AG04450 (cell line): ENCODE measurements at places on chromosomes 4 and X.

- no peak for DNase-seq
Measured at GRCh38 chr4:158282252-158282651, 72.0 kb downstream of the TMEM144 start.

- DNase-seq = no peak
Measured at GRCh38 chr4:92104506-92104905, 199.3 kb upstream of the GRID2 start.

DNA sequence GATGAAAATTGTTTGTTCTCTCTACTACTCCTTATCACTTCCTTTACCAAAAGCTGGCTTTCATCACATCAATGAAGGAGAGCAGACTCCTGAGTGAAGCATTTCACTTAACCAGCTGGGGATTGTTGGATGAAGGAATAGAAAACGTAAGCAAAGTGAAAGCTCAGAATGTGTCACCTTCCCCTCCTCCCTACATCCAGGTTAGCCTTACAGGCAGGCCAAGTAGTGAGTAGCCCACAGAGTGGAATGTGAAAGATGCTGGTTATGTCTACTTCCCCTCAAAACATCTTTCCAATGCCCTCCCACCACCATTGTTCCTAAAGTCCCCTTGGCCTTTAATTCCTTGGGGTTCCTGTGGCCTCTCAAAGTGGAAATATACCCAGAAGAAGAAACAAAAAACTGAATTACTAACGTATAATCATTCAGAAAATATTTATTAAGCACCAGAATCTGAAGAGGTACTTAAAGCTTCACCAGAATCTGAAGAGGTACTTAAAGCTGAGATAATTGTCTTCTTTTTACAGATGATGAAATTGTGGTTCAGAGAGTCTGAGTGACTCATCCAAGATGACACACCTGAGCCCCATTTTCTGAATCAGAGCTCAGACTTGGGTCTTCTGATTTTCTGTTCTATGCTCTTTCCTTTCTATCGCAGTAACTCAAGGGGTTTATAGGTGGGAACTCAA is 6.5 kb downstream of the P2RY4 start:
- no peak for DNase-seq

DNA sequence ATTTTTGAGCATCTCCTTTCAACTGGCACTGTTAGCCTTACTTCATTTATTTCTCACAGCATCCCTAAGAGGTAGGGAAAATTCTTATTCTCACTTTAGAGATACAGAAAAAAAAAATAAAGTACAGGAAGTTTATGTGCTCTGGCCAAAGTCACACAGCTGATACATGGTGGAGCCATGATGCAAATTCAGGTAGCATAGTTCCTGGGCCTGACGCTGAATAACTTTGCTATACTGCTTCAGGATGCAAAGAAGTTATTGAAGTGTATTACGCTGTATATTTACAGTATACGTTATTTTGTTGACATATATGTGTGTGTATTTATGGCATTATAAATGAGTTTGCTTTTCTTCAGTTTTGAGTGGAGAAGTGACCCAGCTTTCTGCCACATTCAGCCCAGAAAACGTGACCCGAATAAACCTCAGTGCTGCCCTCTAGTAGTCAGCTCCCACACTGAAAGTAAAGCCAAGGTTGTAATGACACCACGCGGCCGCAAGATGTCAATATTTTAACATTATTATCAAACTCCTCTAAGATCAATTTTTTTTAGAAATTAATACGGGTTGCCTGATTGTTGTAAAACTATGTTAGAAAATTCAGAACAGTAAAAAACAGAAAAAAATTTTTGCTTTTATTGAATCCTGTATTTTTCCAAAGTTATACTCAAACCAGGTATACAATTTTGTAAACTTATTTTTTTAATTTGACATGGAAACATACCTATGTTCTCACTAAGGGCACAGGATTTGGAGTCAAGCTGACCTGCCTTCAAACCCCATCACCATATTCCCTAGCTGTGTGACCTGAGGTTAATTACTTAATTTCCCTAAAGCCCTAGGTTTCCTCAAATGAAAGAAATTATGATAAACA is 3.8 kb upstream of the GUCY2F start:
- DNase-seq = peak; percentile 33

- no peak for DNase-seq
Measured at GRCh38 chr4:105605493-105605892, 53.1 kb downstream of the ARHGEF38 start.

- peak; percentile 15 for DNase-seq
Measured at GRCh38 chr4:7398104-7398423, 36.7 kb downstream of the PSAPL1 start.
